ENCODE measurements at places on chromosomes 2 and 18. TPM values are rescaled to one million over a fixed set of nuclear protein-coding genes. Genes with fewer than 3 reads are reported as not detected.

DNA sequence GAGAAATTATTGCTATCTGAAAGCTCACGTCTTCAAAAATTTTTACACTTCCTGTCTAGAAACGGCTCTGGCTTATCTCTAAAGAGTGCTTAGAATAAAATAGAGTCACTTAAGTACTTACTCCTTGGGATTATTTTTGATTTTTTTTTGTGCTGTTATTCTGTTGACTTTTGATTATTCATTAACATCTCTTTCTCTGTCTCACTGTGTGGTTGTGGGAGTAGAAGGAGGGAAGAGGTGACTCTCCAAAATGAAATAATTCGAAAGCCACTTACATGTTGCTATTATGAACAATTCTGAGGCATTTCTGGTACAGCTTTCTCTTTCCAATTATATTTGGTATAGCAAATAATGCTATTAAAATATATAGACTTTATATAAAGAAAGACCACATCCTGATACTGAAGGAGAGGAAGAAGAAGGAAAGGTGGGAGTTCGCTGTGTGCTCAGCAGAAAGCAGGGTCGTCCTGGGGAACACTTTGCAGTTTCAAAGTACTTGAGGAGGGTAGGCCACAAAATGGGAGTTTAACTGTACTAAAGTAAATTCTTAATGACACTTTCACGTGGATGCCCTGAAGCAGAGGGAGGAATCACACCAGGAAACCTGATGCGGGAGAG lies 9.6 kb upstream of the MMADHC start:
- H3K27ac ChIP-seq: no peak overlapping the region
- no peak overlapping the region for H3K4me3 ChIP-seq
- DNase-seq: no peak
- no peaks in the 10 kb centered on the region for H3K27me3 ChIP-seq
- no peaks in the 10 kb centered on the region for H3K4me1 ChIP-seq

DNA sequence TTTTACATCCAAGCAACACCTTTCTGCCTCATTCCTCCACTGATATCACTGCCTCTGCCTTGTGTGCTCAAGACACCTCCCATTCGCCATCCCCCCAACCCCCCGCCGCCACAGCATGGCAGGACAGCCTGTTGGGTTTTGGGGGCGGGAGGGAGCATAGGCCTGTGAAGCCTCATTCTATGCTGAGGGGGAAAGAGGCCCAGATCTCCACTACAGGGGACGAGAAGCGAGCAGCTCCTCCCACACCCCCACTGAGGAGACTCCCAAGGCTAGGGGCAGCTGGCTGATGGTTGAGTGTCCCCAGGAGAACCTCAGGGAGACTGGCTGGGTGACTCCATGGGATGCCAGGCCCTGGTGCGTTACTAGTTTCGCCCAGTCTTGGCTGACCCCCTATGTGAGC lies 214.3 kb upstream of the SIX2 start:
- H3K27me3 ChIP-seq: no peaks in the 10 kb centered on the region
- no peak for DNase-seq
- H3K36me3 ChIP-seq: no peaks in the 10 kb centered on the region
- no peak overlapping the region for H3K27ac ChIP-seq
- peaks cover 18% of the 10 kb centered on the region for H3K4me1 ChIP-seq
- H3K4me3 ChIP-seq: no peak overlapping the region

- no peak for DNase-seq
- H3K4me3 ChIP-seq: no peak overlapping the region
- peaks cover 10% of the 10 kb centered on the region for H3K27me3 ChIP-seq
- no peaks in the 10 kb centered on the region for H3K36me3 ChIP-seq
- H3K4me1 ChIP-seq: peaks cover 35% of the 10 kb centered on the region
Observed at GRCh38 chr2:72917877-72918553, 696 bp downstream of the EMX1 start.

DNA sequence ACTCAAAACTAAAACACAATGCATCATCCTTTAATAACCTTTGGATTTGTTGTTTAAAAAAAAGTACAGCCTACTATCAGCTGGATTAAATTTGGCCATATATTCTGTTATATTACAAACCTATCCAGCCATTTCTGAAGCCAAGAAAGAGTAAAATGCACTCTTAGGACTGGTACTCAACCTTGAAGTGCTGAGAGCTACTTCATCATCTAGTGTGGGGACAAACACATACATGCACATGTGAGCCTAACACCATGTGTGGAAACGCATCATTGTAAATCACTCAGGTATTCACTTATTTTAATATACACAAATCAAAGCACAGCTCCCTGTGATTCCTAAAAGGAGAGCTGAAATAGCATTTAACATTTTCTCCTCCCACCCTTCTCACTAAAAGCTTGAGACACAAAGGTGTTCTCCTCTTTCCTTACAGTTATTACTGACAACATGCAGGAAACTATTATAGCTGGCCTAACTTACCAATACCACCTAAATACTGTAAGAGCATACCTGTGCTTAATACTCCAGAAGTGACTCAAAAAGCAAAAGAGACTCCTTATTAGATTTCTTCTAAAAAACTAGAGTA lies 7.5 kb downstream of the BAZ2B start:
- DNase-seq: no peak
- peaks cover 28% of the 10 kb centered on the region for H3K4me1 ChIP-seq
- no peaks in the 10 kb centered on the region for H3K36me3 ChIP-seq

DNA sequence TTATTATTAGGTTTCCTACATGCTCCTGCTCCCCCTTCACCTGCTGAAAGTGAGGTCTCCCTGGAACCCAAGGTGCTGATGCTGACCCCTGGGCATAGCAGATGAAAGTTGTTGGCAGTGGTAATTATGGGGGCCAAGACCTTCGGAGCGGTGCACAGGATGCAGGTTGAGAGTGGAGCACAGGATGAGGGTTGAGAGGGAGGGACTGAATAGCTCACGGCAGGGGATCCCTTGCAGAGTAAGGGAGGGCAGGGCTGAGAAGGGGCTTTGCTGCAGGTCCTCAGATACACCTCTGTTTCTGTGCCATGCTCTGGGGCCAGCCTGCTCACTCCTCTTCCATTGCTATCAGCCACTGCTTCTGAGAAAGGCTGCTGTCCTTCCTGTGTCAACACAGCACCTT lies 163.3 kb downstream of the FHOD3 start:
- H3K4me3 ChIP-seq: no peak overlapping the region
- no peaks in the 10 kb centered on the region for H3K27me3 ChIP-seq
- H3K27ac ChIP-seq: peak overlapping the region; percentile 57
- no peak for DNase-seq
- no peaks in the 10 kb centered on the region for H3K4me1 ChIP-seq
- no peaks in the 10 kb centered on the region for H3K36me3 ChIP-seq

GRCh38 chr2:239116456-239117246 lies 268.8 kb downstream of the TWIST2 start:
- H3K27me3 ChIP-seq: no peaks in the 10 kb centered on the region
- no peak overlapping the region for H3K4me3 ChIP-seq
- H3K27ac ChIP-seq: no peak overlapping the region

LONRF2 gene
- total RNA-seq: 5.2 TPM

CLEC4F gene
- 0.31 TPM for total RNA-seq

RAD51AP2 gene
- total RNA-seq: not detected

MGAT5 gene
- total RNA-seq: 48.0 TPM

MEP1B gene
- total RNA-seq: not detected

DDX1 gene
- 62.3 TPM for total RNA-seq
